B cell (primary cell): ENCODE measurements at places on chromosomes 7 and 10. TPM values are rescaled to one million over a fixed set of nuclear protein-coding genes. Genes with fewer than 3 reads are reported as not detected.

DNA sequence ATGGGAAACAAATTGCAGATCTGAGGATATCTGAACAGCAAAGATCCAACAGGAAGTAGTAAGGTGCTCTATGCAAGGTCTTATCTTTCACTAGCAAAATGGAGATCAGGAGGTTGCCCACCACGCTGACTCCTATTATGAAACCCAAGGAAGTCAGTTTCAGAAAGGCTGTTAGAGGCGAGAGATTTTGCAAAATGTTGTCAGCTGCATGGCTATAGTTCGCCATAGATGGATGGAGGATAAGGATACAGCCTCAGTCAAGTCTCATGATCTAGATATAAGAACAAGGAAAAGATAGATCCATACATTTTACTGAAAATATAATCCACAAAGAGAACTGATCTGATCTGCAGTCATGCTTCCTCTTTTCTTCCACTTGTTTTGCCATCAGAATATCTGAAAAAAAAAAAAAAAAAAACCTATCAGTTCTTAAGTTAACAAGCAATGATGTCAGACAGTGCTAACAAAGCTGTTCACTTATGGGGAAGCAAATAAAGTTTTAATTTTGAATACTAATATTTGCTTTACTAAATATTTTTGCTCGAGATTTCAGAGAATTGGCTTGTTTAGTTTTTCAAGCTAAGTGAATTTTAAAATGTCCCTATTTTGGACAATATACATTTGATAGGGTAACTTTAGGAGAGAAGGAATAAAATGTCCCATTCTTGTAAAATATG, 2.0 kb downstream of the GPR85 start:
- DNase-seq: no peak

DNA sequence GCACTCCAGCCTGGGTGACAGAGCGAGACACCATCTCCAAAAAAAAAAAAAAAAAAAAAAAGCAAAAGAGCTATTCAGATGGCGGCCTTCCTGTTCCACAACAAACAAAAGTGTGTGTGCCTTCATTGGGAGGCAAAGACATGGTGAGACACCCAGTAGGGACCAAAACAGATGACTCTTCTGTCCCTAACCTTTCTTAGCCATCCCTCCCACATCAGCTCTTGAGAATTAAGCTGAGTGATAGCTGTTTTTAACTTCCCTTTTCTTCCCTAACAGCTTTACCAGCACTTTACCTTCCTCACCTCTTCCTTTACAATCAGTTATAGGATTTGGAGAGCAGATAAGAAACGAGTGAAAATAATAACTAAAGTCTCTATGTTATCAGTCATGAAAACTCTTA, 48.2 kb downstream of the ARMH3 start:
- peak; percentile 55 for DNase-seq

DNA sequence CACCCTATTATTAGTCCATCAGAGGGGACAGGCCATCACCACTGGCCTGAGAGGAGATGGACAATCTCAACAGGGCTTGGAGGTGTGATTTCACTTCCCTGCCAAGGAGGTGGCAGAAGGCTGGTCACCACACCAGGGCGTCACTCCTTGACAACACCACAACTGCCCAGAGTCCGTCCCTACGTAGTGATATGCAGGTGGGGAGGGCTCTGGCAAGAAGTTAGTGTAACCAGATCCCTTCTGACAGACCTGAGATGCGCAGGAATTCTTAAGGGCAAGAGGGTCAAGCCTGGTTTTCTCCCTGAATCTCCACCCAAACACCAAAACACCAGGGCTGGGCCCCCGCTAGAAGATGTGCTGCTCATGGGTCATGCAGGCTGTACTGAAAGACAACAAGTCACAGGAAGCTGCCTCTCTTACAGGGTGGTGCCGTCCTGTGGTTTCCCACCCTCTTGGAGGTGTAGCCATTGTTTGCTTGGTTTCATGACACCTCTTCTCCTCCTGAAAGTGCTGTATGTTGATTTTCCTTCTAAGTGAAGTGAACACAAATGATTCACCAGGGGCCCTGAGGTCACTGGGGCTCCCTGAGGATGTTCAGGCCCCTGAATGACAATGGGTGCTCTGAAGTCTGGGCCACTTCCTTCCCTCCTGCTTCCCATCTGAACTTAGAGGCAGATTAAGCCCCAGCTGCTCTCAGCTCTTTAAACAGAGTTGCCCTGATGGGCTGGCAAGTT, 27.1 kb downstream of the ATXN7L1 start:
- no peak for DNase-seq

DNA sequence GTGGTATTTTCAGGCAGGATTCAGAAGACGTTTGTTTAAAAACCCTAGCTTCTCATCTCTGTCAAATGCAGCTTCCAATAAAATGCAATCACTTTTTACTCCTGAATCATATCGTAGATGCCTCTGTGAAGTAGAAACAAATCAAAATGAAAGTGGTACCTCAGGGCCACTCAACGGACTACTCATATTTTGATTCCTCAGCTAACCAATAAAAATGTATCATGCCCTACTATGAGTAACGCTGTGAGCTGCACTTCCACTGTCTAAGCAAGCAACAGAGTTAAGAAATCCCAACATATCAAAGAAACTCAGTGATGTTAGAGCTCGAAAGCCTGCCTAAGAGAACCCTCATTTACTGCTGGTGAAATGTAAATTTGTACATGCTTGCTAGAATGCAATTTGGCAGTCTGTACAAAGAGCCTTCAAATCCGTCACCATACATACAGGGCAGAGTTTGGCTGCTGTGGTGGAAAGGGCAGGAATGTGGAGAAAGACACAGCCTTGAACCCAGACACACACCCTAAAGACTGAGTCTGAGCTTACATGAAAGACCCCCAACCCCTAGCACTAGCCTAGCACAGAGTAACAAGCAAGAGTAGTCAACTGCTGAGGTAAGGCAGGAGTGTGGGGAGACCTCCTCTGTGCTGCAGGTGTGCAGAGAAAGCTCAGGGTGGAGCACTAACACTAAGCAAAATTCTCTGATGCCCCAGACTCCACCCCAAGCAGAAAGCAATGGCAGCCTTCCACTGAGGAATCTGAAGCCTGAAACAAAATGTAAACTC, 151.5 kb downstream of the ANK3 start:
- DNase-seq: peak; percentile 68

- DNase-seq: no peak
Measured at GRCh38 chr7:24908166-24908565, 71.8 kb downstream of the OSBPL3 start.

The ZNF804B gene
- not detected in 2 replicates for total RNA-seq

The PIK3CG gene
- total RNA-seq: 44.8 and 46.9 TPM in 2 replicates

The ACBD7 gene
- total RNA-seq: 0.54 and 1.3 TPM in 2 replicates

The CDHR3 gene
- 0.34 and 1.1 TPM in 2 replicates for total RNA-seq

The CALHM2 gene
- total RNA-seq: 42.8 and 46.2 TPM in 2 replicates

The NPC1L1 gene
- total RNA-seq: not detected in 2 replicates

The POLR2J2 gene
- 53.0 and 61.1 TPM in 2 replicates for total RNA-seq

The CYP26C1 gene
- total RNA-seq: 0.19 and 0.57 TPM in 2 replicates

The UNCX gene
- not detected in 2 replicates for total RNA-seq

The OR2F1 gene
- total RNA-seq: not detected in 2 replicates
